ENCODE measurements at places on chromosomes 1 and 21. TPM values are rescaled to one million over a fixed set of nuclear protein-coding genes. Genes with fewer than 3 reads are reported as not detected.

Gene ASPM
- total RNA-seq: 16.6 TPM

Gene NCAM2
- 7.1 TPM for total RNA-seq

DNA sequence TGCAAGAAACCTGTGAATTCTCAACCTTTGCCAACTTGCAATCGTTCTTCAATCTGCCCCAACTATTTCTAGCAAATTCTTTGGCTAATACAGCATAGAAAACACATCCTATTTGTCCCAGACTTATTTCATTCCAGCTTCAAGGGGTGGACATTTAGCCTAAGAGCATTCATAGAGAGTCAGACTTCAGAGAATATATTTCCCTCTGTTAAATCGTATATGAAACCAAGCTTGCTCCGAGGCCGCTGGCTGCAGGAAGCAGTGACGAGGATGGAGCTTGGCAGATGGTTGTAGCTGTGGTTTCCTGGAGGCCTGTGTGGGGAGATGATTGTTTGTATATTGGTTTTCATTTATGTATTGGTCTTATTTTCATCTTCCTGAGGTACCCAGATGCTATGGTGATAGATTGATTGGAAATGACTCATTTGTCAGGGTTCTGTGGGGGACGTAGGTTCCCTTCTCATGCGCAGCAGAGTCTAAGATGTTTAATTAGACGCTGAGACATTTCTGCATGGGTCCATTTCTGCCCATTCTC is 26.1 kb downstream of the MAN1C1 start:
- peak; percentile 82 for DNase-seq

Gene ACKR1
- total RNA-seq: 8.5 TPM

Data from skin of body (tissue), 3 donors.